Immature natural killer cell (primary cell): ENCODE measurements at places on chromosomes 2 and 18.

- no peak for DNase-seq
Measured at GRCh38 chr2:34050413-34050812, 451.3 kb upstream of the FAM98A start.

GRCh38 chr2:174591740-174592139, 5.9 kb downstream of the WIPF1 start:
- no peak for DNase-seq

DNA sequence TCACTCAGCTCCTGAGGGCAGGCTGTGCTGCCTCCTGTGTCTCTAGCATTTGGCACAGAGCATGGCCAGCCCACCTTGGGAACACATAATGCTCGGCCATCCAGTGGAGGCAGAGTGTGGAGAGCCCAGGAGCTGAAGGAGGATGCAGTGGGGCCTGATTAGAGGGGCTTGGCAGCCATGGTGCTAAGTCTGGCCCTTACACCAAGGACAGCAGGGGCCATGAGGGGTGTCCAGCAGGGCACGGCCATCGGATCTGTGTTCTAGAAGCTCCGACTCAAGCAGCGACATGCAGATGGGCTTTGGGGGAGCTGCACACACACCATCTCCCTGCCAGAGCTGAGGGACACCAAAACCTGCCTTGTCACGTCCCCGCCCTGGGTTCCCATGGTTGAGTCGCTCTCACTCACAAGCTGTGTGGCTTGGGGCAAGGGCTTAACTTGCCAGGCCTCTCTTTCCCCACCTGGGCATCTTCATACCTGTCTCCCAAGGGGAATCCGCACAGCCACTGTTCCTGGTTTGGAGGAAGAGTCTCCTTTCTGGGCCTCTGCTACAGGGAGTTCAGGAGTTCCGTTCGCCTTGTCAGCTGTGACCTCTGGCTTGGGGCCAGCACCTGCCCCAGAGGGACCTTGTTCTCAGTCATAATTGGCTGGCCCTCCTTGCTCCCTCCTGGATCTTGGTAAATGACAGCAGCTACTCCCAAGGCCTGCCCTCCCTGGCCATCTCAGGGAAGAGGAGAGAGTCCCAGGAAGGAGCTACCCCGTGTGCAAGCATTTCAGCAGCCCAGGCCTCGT, 1.3 kb upstream of the TOGARAM2 start:
- no peak for DNase-seq

- DNase-seq, result no peak
Measured at GRCh38 chr2:139177041-139177440, 396.9 kb upstream of the NXPH2 start.

DNA sequence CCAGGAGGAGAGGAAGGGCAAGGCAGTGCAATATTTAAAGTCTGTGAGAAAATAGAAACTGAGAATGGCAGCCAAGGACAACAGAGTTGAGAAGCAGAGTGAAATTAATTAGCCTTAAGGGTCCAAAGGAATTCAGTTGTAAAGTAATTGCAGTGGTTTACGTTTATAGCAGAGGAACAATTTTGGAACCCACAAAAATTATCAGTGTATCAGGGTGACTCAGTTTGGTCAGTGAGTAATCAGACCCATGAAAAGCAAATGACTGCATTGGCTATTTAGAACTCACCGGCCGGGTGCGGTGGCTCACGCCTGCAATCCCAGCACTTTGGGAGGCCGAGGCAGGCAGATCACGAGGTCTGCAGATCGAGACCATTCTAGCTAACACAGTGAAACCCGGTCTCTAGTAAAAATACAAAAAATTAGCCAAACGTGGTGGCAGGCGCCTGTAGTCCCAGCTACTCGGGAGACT, 245.8 kb upstream of the SLC39A10 start:
- no peak for DNase-seq

DNA sequence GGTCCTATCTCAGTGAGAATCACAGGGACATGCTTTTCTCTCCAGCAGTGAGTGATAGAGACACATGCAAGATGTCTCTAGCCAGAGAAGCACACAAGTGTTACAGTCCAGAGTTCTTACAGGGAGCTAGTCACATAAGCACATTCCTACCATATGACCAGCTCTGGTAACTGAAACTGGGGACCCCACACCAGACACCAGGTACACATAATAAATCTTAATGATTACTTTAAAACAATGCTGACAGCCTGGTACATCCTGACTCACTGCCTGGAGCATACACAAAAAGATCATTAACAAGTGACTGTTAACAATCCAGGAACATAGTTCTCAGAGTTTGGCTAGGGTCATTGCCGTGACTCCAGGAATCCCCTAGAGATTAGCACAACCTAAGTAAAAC, 53.6 kb downstream of the GALNT1 start:
- no peak for DNase-seq
